ENCODE measurements at places on chromosomes 3 and 15.

- DNase-seq: no peak
Observed at GRCh38 chr15:42140383-42141070, 15.9 kb downstream of the PLA2G4F start.

GRCh38 chr3:43104660-43105595 lies 951 bp downstream of the POMGNT2 start:
- no peak for DNase-seq

DNA sequence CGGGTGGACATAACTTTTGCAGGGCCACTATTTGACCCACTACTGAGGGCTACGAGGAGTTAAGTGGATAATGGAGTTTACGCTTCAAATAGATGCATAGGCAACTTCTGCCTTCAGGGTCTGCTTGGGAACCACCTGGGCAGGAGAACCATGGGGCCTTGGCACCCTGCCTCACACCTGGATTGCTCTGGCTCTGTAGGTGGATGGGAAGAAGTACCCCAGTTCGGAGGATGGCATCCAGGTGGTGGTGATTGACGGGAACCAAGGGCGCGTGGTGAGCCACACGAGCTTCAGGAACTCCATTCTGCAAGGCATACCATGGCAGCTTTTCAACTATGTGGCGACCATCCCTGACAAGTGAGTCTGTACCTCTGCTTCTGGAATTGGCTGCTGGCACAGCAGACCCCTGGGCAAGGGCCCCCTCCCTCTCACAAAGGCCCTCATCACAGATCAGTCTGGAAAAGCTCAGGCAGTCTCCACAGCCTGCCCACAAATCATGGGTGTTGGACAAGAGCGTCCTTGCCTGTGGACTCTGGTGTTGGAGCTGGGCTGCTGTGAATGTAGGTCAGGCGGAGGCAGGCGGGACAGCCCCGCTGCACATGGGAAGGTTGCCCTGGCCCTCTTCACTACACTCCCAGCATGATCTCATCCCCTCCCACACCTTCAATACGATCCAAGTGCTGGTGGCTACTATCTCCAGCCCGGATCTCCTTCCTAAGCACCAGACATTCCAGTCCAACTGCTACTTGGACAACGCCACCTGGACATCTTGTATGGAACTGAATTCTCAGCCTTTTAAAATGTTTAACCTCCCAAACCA lies 46.7 kb downstream of the MESD start:
- no peak for DNase-seq

DNA sequence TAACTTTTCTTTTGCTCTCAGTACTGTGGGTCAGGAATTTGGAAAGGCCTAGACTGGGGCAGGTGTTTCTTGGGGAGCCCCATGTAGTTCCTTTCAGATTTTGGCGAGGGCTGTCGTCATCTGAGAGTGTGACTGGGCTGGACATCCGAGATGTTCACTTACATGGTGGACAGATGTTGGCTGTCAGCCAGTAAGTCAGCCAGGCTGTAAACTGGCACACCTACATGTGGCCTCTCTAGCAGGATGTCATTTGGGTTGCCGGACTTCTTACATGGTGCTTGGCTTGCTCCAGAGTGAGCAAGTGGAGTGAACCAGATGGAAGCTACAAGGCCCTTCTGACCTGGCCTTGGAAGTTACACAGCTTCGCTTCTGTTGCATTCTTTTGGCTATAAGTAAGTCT lies 20.7 kb downstream of the TATDN2 start:
- DNase-seq: no peak

DNA sequence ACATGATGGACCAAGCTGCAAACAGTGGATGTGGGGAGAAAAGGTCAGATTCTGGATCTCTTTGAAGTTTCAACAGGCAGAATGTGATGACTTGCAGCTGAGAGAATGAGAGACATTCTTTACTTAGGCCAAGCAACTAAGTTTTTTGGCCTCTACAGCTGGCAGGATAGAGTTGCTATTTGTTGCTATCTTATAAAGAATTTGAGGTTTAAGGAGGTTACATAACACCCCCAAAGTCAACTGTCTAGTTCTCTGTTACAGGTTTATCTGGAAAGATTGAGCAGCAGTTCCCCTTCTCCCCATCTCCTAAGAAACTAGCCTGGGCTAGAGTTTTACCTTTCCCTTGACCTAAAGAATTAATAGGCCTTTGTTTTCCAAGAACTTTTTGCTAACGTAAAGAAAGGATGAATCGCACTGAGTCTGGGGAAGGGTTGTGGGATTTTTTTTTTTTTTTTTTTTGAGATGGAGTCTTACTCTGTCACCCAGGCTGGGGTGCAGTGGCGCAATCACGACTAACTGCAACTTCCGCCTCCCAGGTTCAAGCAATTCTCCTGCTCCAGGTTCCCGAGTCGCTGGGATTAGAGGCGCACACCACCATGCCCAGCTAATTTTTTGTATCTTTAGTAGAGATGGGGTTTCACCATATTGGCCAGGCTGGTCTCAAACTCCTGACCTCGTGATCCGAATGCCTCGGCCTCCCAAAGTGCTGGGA lies 26.6 kb upstream of the SLMAP start:
- DNase-seq: no peak

DNA sequence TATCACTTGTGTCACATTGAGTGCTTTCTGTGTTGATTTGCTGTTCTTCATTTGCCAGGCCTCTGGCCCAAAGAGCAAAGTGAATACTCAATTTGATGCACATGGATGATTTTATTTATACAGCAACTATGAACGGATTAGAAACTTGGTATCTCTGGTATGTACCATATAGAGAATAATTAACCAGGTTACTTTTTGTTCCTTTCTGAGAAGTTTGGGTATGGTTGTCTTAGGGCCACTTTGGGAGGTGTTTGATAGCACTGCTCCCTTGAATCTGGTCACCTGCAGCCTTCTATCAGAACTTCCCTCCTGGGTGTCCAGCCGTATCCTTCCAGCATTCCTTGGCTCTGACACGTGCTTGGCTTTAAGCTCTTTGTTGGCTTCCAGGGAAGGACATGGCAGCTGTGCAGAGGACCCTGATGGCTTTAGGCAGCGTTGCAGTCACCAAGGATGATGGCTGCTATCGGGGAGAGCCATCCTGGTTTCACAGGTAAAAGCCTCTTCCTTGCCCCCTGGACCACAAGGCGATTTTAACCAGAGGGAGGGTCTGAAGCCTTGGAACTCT lies 12.7 kb downstream of the TAGLN3 start:
- no peak for DNase-seq

GRCh38 chr15:83365370-83365938 lies 81.0 kb upstream of the BNC1 start:
- peak; percentile 60 for DNase-seq

GRCh38 chr3:159679900-159680299 lies 308.7 kb upstream of the IL12A start:
- no peak for DNase-seq

DNA sequence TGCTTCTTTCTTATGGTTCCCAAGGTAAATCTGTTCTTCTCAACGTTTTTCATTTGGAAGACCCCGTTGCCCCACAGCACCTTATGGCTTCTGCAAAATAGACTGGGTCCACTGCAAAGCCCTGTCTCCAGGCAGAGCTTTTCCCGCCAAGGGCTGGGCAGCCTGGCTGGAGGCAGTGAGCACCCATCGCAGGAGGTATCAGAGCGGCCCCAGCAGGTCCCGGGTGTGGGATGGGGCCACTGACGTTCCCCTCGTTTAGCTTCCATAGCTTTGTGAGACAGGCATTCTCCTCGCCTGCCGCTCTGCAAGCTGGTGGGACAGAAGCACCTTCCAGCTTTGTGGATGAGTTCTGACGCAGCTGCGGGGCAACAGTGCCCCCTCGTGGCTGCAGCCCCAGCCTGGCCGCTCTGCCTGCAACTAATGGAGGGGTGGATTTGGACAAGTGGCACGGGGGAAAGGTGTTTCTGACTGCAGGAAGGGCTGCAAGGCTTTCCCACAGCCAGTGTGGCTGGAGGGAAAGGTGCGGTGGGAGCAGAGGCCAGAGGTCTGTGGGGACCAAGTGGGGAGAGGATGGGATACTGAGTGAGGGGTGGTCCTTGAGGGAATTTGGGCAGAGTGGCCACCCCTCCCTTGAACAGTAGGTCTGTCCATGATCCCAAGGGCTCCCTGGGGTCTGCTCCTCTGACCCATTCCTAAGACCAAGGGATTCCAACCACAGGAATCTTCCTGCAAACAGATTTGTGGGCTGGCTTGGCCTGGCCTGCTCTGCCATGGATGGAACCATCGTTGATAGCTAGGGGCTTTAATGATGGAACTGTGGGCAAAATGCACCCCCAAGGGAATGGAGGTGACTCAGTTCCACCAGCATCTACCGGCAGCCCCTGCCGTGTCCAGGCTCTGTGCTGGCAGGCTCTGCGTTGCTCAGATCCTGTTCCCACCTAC lies 99.4 kb downstream of the FBLN2 start:
- DNase-seq: peak; percentile 74

- no peak for DNase-seq
Observed at GRCh38 chr3:84680700-84681099, 278.1 kb upstream of the CADM2 start.

- no peak for DNase-seq
Observed at GRCh38 chr3:48398701-48399386, 26.8 kb downstream of the FBXW12 start.
